ENCODE measurements at places on chromosomes 7 and 10.

GRCh38 chr7:153529651-153530165 is 522.5 kb upstream of the DPP6 start:
- no peak for DNase-seq

DNA sequence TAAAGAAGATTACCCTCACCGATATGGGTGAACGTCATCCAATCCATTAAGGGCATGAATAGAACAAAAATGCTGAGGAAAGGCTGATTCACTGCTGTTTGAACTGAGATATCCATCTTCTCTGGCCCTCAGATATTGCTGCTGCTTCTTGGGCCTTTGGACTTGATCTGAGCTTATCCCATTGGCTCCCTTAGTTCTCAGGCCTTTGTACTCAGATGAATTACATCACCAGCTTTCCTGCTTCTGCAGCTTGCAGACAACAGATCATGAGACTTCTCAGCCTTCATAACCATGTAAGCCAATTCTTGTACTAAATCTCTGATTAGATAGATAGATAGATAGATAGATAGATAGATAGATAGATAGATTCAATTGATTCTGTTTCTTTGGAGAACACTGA is 40.2 kb downstream of the CYCS start:
- DNase-seq = no peak

DNA sequence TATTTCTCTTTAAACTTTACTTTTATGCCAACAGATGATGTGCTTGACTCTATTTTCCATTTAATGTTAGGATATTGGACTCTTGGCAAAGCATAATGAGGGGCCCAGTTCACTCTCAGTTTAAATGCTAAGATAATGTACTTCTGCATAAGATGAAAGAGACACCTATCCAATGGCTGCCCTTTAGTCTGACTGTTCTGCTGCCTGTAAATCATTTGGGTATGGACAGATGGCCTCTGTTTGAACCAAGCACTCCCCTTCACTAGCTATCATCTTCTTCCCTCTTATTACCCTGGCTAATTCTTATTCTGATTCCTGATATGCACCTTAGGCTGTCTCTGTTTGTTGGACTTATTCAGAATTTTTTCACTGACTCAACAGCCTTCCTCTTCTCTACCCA is 72.1 kb downstream of the SEM1 start:
- DNase-seq = no peak

- DNase-seq = no peak
Measured at GRCh38 chr7:133997463-133997862, 129.7 kb upstream of the LRGUK start.

- peak; percentile 80 for DNase-seq
Measured at GRCh38 chr10:96831867-96832720, at the start of gene LCOR. Gene LCOR, plus strand, starts transcription at chr10:96832298. Its CDS starts 116,760 bp downstream, at chr10:96949058.

DNA sequence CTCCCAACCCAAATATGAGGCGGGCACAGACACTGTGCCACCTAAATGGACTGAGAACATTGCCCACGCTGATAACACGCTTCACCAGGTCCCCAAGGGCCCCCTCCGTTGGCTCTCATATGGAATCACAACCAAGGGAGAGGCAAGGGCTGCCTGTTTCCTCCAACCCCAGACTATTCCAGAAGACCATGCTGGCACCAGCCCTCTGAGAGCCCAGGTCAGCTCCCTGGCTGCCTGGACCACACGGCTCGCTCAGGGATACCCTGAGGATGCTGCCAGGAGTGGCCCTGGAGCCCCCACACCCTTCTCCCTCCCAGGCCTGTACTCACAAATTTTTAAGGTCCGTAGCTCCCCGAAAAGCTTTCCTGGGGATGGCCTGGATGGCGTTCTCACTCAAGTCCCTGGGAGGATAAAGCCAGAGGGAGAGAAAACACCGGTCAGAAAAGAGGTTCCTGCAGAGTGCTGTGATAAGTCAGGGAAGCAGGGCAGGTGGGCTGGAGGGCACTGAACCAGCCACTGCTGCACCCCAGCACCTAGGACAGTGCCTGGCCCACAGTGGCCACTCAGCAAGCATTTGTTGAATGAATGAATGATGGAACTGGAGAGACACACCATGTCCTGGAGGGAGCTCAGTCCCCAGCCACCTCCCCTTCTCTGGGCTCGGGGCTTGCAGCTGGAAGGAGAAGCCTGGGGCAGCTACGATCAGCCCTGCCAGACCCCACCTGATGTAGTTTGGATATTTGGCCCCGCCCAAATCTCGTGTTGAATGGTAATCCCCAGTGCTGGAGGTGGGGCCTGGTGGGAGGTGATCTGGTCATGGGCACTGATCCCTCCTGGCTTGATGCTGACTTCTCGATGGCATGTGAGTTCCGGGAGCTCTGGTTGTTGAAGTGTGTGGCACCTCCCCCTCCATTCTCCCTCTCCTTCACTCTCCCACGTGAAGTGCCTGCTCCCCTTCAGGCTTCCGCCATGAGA is 119.8 kb downstream of the SLIT1 start:
- DNase-seq = no peak

DNA sequence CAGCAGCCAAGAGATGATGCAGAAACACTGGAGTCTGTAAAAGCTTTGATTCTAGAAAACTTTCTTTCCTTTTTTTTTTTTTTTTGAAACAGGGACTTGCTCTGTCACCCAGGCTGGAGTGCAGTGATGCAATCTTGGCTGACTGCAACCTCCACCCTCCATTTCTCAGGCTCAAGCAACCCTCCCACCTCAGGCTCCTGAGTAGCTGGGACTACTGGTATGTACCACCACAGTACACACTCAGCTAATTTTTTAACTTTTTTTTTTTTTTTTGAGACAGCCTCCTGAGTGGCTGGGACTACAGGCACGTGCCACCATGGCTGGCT is 17.0 kb upstream of the BAG3 start:
- no peak for DNase-seq

DNA sequence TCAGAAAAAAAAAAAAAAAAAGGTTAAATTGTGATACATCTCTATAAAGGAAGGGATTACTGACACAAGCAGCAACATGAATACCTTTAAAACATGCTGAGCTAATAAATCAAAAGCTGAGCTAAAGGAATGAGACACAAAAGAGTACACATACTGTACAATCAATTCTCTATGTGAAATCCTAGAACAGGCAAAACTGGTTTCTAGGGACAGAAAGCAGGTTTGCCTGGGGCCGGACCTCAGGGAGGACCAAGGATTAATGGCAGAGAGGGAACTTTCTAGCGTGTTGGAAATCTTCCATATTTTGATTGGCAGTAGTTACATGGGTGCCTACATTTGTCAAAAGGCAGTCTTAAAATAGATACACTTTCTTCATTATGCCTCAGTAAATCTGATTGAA is 52.5 kb downstream of the KLRG2 start:
- DNase-seq = no peak

DNA sequence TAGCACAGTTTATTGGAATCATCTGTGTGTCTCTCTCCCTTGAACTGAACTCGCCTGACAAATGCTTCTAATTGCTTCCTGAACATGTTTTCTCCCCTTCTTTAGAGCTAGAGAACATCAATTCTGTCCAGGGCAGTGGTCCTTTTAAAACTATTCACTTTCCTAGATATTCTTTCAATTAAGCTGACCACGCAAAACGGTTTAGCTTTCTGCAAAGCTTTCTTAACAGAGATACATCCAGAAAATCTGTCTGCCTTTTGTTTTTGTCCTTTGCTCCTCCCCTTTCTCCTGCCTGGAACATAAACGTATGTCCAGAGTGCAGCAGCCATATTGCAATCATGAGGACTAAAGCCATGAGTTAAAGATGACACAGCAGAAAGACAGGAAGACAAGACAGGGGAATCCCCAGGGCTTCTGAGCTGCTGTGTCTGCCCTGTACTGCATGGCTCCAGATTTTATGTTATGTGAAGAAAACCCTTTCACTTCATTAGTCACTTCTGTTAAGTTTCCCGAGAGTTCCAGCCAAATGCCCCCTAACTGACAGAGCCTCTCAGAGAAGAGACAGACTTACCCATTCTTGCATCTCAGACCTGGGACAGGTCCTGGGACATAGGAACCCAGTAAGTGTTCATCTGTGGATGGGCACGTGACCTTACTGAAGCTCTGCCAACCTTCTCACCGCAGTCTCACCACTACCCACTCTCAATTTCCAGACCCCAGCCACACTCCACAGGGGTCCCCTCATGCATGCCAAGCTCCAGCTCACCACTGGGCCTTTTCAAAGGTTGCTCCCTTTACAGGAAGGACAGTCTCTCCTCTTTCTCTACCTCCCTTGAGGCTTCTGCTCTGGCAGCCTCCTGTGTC is 35.0 kb upstream of the CPXM2 start:
- DNase-seq = peak; percentile 18

DNA sequence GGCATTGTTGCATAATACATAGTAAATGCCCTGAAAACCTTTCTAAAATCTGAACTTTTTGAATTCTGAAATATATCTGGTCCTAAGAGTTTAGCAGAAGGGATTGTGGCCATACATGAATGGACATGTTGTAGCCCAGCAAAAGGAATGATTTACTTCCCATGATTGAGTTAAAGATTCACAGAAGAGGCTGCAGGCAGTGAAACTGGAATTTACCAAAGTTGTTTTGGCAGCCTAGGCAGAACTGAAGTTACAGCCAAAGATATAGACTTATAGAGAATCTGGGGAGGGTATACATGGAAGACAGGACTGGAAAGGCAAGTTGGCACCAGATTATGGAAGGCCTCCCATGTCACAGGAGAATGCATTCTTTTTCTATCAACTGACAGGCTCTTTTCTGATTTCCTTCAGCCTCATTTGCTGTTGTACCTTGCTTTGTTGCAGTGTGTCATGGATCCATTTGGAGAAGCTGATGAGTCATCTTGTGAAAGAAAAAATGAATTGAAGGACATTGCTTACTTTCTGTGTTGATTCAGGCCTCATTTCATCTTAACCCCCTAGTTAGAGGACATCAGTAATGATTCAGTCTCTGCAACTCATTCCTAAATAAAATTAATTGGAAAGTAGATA is 356.2 kb upstream of the LRGUK start:
- DNase-seq = peak; percentile 63

Data from M059J (cell line).